Natural killer cell treated with Interleukin-12 subunit alpha and Interleukin-12 subunit beta and Interleukin-15 and Interleukin-18, amount 100 ng/mL, for 72 hours (primary cell): ENCODE measurements at places on chromosomes 11 and 22. TPM values are rescaled to one million over a fixed set of nuclear protein-coding genes. Genes with fewer than 3 reads are reported as not detected.

DNA sequence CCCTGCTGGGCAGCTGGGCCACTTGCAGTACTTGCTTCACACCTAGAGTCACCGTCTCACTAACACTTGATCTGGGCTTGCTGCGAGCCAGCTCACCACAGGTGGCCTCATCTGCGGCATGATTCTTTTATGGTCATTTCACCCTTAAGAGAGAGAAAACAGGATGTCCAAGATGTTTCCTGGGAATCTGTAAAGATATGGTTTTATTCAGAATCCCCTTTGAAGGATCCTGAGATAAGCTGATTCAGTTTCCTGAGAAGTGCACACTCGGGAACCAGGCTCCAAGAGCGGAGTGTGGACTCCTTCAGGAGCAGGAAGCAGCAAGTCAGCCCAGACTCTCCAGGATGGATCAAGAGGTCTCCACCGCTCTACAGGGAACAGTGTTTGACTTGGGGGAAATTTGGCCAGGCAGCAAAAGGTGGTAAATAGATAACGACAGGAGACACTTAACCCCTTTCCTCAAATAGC, 21.8 kb upstream of the TP53AIP1 start:
- no peak for DNase-seq

DNA sequence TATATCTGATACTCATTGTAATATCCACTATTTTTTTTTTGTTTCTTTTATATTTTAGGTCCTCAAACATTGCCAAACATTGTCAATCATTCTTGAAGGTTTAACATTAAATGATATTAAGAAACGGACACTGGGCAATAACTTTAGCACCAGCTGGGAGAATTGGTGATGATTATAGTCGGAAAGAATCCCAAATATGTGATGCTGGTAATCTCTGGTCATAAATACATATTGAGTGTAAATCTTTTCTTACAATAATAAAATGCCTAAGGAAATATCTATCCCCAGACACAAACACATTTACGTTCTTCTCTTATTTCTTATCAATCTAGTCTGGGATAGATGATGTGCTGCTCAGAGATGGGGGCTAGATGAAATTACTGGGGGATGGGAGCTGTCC, 25.2 kb downstream of the OR51E2 start:
- no peak for DNase-seq

TRIM48 gene
- total RNA-seq, result not detected

DNA sequence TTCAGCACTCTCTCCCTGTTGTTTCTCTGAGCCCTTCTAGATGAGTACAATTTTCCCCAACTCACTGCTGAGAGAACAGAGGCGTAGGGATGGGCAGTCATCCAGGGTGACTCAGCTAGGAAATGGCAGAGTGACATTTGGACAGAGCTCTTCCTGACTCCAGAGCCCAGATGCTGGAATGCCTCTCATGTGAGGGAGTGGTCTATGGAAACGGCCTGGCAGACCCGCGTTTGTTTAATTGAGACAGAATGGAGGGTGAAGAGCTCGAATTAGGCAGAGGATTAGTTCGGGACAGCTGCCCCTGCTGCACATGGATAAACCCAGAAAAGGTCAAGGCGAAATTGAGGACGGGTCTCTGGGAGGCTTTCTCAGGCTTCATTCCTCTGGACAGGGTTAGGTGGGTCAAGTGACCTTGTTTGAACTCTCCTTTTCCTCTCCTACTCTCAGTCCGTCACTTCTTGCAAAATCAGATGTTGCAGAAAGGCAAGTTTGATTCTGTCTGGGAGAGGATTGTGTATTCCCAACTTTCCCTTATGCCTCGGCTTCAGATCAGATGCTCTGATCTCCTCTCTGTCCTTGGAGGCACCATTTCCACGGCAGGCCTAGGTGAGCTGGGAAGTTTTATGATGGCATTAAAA, 7.6 kb upstream of the LMO2 start:
- DNase-seq, result no peak

CDKN1C gene
- total RNA-seq, result 1.2 TPM

MCM5 gene
- total RNA-seq, result 339 TPM

DNA sequence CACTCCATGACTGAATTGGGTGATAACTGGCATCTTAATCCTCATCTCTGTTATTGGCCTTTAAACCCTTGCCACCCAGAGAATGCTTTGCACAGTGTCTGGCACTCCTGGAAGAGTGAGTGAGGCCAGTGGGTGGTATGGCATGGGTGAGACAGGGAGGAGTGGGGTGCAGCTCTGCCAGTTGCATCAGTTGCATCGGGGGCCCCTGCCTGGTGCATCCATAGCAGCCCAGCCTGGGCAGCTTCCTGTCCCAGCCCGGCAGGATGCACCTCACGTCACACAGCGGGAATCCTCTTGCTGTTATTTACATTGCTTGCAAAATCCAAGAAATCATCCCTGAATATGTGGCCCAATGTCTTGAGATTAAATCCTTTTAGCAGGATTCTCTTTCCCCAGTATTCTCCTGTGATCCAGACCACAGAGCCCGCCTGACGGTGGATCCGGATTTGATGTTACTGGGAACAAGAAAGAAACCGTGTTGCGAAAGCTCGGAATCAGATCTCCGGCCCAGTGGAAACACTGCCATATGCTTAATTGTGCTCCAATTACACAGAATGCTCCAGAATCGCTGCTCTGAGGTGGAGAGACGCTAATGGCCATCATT, 37.6 kb upstream of the MN1 start:
- no peak for DNase-seq

GRCh38 chr11:77656362-77656761, 18.8 kb upstream of the CLNS1A start:
- DNase-seq, result no peak

GLB1L3 gene
- 1.9 TPM for total RNA-seq

- DNase-seq, result no peak
Measured at GRCh38 chr11:33916736-33917135, 24.9 kb upstream of the LMO2 start.

PLEKHB1 gene
- 0.45 TPM for total RNA-seq

HSPB2 gene
- not detected for total RNA-seq

FOLR3 gene
- total RNA-seq, result not detected

DNA sequence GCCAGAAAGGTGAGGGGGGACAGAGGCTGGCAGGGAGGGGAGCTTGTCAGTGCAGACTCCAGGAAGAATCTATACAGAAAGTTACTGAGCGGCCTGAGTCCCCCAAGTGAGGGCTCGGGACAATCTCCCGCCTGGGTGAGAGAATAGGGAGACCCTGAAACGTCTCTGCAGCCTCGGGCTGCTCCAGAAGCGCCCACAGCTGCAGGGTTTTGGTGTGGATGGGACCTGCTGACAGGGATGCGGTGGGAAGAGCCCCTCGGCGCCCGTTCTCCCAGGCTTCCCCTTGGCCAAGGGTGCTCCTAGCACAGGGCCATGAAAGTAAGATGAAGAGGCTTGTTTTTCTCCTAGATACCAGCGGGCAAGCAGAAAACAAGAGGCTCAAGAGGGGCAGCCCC, 743 bp upstream of the RCE1 start:
- no peak for DNase-seq

OR10V1 gene
- total RNA-seq, result not detected

INS gene
- not detected for total RNA-seq

DNA sequence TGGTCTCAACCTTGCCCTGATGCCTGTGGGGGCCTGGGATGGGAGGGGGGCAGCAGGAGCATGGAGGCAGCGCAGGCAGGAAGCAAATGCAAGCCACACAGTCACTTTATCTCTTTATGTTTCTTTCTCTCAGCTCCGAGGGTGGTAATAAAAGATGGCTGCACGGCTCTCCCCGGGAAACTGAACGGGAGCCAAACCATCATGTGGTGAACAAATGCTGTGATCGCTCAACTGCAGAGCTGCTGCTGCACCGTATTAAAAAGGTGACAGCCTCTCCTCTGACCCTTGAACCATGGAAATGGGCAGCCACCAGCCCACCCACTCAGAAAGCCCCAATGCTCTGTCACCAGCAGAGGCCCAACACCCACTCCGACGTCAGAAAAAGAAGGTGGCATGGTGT, 110.0 kb downstream of the TIMP3 start:
- DNase-seq, result no peak

SCN2B gene
- not detected for total RNA-seq

OR52E8 gene
- total RNA-seq, result not detected

- no peak for DNase-seq
Measured at GRCh38 chr11:132655187-132655855, 877.0 kb downstream of the OPCML start.

DNA sequence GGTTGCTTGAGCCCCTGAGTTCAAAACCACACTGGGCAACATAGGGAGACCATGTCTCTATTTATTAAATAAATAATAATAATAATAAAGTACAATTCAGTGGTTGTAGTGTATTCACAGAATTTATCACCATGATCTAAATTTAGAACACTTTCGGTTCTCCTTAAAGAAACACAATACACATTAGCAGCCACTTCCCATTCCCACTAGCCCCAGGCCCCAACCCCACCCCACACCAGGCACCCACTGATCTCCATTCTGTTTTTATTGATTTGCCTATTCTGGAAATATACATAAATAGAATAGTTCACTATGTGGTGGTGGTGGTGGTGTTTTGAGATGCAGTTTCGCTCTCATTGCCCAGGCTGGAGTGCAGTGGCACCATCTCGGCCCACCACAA, 45.7 kb downstream of the BCL2L13 start:
- DNase-seq, result no peak

GGTLC3 gene
- total RNA-seq, result not detected

PLEKHA7 gene
- 0.10 TPM for total RNA-seq

GRCh38 chr11:85941380-85941973, 86.3 kb downstream of the CCDC83 start:
- peak; percentile 71 for DNase-seq

DNA sequence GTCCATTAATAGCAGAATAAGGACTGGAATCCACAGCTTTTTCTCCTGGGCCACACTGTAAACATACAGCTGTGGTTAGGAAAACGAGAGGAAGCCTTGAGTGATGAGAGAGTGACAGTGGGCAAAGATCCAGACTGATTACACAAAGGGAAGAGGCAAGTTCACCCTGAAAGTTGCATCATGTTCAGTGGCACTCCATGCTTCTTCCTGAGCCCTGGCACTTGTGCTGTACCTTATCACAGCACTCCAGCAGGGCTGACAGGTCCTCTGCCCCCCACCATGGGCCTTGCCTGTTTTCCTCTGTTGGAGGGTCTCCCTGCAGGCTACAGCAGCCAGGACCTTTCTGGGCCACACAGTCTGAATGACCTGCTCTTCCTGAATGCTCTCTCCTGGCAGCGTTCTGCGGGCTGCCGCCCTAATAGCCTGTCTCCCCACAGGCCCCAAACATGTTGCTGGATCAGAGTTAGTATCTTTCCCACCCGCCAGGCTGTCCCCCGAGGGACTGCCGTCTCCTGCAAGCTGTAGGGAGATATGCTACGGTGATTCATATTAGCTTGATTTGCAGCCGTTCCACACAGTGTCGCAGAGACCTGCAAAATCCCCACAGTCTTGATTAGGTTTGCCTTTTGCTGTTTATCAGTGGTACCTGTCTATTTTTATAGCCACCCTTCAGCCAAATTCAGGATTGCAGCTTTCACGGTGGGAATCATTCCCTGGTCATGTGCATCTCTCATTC, 60.2 kb downstream of the NTM start:
- DNase-seq, result no peak

ADM gene
- 2.3 TPM for total RNA-seq

GRCh38 chr11:122170815-122171475, 54.9 kb upstream of the BLID start:
- DNase-seq, result no peak

GRCh38 chr11:93492464-93493251, 50.5 kb downstream of the SMCO4 start:
- DNase-seq, result no peak

GRCh38 chr11:128474036-128474874, 113.1 kb downstream of the ETS1 start:
- DNase-seq, result no peak

GRCh38 chr11:120035756-120036155, 102.2 kb downstream of the TRIM29 start:
- DNase-seq, result no peak

DNA sequence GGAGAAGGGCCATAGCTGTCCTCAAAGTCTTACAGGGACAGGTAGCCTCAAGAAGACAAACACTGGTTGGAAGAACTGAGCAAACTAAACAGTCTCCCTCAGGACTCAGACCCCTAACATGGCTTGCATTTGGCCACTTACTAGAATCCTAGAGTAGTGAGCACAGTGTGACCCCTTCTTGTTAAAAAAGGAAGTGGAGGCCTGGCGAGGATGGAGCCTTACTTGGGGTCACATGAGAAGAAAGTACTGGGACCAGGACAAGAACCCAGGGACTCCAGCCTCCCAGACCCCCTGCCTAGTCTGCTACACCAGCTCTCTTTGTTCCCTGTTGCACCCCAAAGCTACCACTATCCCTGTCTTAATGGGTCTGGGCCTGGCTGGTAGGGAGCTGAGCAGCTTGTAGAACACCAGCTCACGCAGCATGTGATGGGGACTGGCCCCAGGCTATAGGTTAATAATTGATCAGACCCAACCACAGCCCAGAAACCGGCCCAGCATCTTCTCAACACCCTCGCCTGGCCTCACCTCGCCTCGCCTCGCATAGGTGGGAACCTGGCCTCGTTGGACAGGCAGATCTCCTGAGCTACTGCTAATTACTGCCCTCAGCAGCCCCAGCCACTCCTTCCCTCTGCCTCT, 17.6 kb downstream of the DGAT2 start:
- DNase-seq, result no peak
